ENCODE measurements at places on chromosomes 3 and 15.

DNA sequence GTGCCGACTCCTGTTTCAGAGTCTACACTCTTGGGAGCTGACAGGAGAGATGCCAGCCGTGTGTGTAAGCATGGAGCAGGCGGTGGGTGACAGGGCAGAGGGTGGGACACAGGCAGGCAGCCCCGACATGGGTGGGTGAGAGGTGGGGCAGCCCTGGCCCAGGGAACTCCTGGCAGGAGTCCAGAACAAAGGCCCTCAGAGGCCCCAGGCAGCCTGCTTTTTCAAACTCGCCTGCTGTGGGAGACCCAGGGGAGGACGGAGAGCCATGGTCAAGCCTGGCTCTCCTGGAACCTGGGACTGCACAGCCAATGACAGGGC is 29.3 kb upstream of the SLC41A3 start:
- DNase-seq = no peak

- DNase-seq = no peak
Observed at GRCh38 chr3:135191708-135192107, 396.6 kb downstream of the EPHB1 start.

DNA sequence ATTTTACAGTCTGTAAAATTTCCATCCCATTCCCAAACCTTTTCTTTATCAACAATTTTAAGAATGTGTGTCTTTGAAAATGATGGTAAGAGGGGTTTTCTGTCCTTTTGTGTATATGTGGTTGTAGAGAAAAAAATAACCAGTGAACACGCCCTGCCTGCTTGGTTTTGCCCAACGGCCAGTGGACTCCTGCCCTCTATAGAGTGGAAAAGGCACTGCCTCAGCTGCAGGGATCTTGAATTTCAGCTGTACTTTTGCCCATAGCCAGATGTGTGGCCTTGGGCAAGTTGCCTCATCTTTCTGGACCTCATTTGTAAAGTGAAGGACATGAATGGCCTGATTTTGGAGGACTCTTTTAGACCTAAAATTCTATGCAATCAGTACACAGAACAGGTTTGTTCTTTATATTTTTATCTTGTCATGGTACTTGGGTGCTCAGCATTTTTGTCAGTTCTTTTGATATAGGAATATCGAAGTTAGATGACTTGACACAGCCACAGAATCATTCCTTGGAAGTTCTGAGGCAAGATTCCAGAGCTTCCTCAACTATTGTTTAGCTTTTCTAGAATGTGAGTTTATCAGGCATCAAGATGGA is 81.0 kb downstream of the CLDN11 start:
- DNase-seq = peak; percentile 29

DNA sequence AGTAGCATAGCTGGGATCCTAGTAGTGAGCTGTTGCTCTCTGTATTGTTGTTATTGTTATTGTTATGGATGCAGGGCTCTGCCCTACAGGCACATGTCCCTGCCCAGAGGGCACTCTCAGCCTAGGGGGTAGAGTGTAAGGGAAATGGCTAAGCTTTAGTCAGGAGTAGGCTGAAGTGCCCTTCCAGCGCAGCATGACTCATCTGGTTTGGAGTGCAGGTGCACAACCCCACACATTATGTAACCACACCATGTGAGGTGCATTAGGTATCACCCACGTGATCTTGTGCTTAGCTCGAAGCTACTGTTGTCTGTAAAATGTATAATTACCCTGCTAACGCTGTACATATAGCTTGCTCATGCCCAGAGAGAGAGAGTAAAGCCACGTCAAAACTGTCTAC is 48.3 kb upstream of the TIPARP start:
- peak; percentile 31 for DNase-seq

DNA sequence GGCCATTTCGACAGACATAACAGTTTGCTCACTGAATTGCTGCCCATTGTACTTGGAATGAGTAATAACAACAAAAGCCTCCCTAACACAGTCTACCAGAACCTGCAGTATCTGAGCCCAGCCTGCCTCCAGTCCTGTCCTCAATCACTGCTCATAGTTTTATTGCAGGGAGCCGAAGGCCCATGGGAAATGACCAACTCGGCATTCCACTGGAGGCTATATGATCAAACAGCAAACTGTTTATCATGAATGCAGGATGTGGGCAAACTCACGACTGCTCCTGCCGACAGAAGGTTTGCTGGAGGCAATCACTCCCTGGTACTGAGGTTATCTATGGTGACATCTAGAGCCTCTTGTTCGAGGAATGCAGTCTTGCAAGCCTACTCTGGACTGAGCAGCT is 46.3 kb downstream of the LSM3 start:
- DNase-seq = no peak

- DNase-seq = no peak
Observed at GRCh38 chr3:5630406-5630805, 442.9 kb downstream of the EDEM1 start.

GRCh38 chr3:137709011-137709601 is 55.0 kb upstream of the SOX14 start:
- DNase-seq = peak; percentile 14

DNA sequence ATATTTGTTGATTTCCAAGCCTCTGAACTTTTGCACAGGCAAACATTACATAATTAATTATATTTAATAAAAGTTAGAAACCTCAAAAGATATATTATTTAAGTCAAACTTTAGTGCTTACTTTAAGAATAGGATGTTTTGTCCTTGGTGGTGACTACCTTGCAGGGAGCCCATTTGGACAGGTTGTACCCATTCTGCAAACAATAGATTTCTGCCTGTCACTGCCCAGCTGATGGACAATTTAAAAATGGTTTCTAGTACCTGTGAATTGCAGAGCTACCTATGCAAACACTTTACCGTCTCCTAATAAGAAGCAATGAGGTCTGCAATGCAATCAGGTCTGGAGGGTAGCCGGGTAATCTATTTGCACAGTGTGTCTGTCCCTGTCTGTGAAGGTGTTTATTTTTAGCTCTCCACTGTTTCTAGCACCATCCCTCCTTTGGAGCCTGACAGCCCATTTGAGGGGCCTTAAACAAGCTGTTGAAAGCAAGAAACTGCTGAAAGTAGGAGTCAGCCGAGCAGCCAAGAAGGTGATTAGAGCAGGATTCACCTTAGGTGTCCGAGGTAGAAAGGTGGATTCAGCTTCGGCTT is 556.2 kb upstream of the CFAP20DC start:
- no peak for DNase-seq

DNA sequence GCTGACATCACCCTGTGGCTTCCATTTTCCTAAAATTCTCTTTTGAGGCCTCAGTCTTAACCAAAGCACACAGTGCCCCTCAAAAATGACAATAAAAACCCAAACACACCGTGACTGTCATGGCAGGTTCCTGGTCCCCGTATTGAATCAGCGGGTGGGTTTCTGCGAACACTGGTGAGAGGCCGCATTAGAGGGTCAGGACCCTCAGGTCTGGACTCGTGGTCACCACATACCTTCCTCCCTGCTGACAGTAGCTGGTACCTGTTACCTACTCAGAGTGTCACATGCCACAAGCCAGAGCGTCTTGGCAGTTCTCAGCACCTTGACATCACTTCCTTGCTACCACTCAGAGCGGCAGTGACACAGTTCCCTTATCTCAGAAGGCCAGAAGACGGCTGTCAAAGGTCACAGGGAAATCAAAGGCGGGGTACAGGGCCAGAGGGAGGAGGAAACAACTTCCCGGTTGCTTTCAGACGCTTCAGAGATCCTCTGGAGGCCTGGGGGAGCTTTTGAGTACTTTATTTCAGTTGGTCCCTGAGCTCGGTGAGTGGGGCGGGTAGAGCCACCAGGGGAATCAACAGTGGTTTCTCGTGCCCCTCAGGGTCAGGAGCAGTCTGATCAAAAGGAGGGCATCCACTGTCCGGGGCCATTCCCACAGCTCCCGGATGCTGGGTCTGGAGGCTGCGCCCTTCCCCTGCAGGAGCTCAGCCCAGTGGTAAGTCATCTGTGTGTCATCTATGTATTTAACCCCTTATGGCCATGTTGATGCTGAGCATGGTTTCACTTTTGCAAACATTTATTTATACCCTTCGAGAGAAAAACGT is at the start of the genes CCR5AS and CCRL2:
Gene CCR5AS, minus strand, starts transcription at position 279 of the 824 bp plus-strand sequence.
Gene CCRL2, plus strand, starts transcription at position 472 of the 824 bp plus-strand sequence. CDS start 821 bp downstream, outside the sequence.
- peak; percentile 65 for DNase-seq

- no peak for DNase-seq
Observed at GRCh38 chr15:95192923-95193322, 961.6 kb downstream of the MCTP2 start.

GRCh38 chr15:56913670-56914069 is 4.8 kb upstream of the TCF12 start:
- DNase-seq = no peak

DNA sequence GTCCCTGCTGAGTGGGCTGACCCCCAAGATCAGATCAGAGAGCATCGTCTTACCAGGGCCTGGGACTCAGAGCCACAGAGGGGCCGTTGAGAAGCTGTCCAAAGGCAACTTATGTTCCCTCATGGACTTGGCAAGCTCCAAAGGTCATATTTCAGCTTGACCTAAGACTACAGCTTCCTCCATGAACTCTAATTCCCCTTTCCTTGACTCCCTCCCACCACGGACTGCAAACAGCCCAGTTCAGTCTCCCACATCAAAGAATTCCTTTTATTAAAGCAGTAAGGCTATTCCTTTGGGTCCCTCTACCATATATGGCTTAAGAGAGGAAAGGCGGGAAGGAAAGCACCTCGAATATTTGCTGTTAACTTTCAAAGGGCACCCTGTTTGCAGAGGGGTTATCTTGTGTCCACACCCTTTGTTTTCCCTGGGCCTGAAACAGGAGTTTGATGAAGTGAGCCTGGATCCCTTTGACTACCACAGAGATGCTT is 146.1 kb upstream of the THBS1 start:
- DNase-seq = no peak

DNA sequence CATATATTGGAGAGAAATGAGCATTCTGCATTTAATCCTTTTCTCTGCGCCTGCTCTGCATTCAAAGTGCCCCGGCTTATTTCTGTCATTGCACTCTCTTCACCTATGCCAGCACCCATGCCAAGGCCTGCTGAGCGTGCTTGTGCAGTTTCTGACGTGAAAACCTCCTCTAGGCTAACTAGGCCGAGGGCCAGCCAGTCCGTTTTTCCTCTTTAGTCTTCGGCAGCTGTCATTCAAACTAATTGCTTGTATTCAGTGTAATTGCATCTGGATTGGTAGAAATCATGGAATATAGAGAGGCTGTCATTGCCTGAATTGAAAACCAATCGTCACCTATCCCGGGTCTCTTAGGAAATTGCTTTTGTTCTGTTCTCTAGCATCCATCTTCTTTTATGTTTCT is 94.0 kb downstream of the ARPP21 start:
- DNase-seq = no peak

GRCh38 chr3:107579371-107579770 is 56.6 kb downstream of the BBX start:
- DNase-seq = no peak

- DNase-seq = no peak
Observed at GRCh38 chr3:136135039-136135802, 60.9 kb downstream of the MSL2 start.

GRCh38 chr15:41596972-41597371 is 38.0 kb downstream of the TYRO3 start:
- DNase-seq = no peak

- no peak for DNase-seq
Observed at GRCh38 chr3:135706758-135707375, 258.7 kb upstream of the PPP2R3A start.

DNA sequence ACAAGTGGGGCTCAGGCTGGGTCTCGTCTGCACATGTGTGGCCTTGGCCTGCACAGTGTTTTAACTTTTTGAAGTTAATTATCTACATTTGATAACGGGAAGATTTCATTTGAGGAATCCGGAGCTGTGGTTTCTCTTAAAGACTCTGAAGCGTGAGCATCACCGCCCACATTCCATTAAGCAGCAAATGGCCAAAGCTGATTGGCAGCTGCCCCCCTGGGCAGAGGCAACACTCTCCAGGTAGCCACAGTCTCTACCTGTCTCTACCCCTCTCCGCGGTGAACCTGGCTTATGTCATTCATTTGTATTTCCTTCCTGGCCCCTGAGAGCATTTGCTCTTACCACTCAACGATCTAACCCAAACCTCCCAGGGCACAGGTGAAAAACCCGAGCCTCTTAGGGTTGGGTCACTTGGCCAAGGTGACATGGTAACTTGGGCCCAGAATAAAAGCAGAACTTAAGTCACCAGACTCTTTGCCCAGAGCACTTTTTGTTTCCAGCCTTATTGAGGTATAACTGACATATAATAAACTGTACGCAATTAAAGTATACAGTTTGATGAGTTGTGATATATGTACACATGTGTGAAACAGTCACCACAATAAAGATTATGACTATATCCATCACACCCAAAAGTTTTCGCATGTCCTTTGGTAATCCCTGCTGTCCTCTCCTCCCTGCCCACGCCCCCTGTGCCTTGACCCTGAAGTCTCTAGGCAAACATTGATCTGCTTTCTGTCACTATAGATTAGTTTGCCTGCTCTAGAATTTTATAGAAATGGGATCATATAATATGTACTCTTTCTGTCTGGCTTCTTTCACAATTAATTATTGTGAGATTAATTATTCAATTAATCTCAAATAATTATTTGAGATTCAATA is 245.7 kb upstream of the HES1 start:
- no peak for DNase-seq

- DNase-seq = no peak
Observed at GRCh38 chr15:34514251-34514670, 69.2 kb downstream of the GOLGA8B start.

DNA sequence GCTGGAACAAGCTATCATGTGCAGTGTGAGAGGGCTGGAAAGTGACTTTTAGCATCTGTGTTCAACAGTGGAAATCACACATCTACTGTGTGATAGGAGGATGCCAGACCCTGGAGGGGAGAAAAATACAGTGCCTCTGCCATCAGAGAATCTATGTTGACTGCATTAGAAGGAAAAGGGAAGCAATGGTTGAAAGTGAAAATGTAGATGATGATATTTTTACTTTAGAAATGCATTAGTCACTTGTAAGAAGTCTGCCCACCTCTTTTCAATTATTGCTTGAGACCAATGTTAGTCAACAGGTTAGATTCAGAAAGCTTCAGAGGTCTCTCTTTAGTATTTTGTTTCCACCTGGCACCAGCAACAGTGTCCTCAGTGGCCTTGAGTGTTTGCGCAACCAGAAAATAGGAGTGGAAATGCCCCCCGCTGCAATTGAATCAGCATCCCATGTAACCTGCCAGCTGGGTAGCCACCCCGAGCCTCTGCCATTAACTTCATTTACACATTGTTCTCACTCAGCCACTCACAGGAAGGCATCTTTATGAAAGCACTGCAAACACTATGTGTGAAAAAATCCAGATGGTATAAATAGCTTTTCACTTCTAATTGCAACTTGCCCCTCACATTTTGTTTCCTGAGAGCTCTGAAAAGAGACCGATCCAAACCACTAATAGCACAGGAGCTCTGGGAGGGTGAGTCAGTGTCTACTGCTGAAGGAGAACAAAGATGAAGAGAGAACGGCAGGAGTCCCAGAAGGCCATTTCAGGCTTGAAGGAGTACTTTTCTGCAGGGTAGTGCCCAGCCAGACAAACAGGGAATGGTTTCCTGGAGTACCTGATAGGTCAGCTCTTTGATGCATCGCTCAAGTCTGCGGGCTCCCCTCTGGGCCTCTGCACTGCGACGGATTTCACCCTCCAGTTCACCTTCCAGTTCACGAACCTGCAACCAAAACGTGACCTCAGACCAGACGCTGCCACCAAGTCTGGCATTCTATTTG is 92.1 kb downstream of the HHLA2 start:
- DNase-seq = no peak

GRCh38 chr3:24440760-24441464 is 53.7 kb downstream of the THRB start:
- no peak for DNase-seq
